Hematopoietic multipotent progenitor cell treated with erythropoietin and hydrocortisone succinate and interleukin-3 and kit ligand, for 17 days (in vitro differentiated cells): ENCODE measurements at places on chromosomes 13 and 19.

DNA sequence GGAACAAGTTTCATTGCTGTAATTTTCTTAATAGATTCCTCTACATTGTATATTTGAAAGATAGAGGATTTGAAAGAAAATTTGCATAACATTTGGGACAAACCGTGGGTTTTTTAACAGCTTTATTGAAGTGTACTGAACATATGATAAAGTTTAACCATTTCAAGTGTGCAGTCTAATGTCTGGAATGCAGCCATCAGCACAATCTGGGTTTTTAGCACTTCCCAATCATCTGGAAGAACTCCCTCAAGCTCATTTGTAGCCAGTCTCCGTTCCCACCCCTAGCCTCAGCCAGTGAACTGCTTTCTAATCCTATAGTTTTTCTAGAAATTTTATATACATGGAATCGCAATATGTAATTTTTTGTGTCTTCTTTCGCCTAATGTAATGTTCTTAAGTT, 12.6 kb downstream of the METTL21C start:
- DNase-seq, result no peak

- DNase-seq, result no peak
Measured at GRCh38 chr19:23554548-23554947, 132.5 kb downstream of the ZNF675 start.

DNA sequence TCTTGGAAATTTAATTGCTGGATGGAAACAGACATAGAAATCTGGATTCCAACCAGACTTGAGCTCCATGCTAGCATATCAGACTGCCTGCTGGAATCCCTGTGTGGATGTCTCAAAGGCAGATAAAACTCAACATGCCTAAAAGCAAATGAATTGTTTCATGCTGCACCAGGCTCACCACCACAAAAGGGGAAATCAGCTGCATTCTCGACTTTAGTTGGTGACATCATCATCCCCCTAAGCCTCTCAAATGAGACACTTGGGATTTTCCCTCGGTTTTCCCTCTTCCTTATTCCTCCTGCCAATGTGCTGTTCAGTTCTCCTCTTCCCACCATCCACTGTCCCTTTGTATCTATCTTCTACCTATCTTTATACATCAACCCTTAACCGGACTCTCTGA, 134.3 kb downstream of the ZDHHC20 start:
- DNase-seq, result no peak

DNA sequence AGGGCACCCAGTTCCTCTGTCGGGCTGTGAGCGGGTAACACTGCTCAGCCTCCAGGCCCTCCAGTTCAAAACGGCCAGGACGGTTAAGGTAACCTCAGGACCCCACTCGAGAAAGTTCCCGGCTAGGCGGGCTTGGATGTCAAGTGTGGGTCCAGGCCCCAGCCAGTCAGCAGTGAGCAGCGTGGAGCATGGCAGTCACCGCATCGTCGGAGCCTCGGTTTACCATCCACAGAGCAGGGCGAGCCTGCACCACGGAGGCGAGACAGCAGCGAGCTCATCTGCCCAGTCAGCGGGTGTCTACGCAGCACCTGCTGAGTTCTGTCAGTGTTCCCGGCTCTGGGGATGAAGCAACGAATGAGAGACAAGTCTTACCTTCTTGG, 8.0 kb upstream of the CNOT3 start:
- DNase-seq, result no peak

- DNase-seq, result no peak
Measured at GRCh38 chr13:50979187-50979586, 69.6 kb downstream of the RNASEH2B start.

DNA sequence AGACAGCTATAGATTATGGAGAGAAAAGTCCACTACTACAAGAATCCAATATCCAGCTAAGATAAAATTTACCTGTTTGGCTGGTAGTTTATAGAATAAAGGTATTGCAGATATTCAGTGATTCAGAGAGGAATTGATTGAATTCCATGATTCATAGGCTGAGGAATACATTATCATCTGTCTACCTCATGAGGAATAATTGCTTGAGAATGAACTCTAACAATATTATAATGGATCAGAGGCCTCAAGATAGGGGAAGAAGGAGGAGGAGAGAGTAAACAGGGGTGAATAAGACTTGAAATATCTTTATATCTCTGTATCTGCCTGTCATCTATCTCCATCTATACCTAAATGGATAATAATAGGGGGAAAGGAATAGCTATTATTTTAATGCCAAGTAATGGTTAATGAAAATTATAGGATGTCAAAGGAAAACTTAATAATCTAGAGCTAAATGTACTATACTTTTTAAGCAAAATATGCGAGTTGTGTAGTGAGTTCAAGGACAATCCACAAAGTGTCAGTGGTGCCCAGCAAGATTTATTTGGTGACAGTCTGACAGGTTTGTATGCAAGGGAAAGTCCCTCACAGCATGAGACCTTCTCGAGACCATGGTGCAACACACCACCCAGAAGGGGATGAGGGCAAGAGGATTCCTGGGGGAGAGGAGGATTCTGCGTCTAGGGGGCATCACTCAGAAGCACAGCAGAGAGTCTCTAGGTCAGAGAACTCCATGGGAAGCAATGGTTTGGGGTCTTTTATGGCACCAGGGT, 224.5 kb downstream of the GPC5 start:
- DNase-seq, result no peak

- no peak for DNase-seq
Measured at GRCh38 chr13:39682788-39683187, 27.3 kb downstream of the COG6 start.

GRCh38 chr19:38265213-38265861, 964 bp downstream of the SPINT2 start:
- no peak for DNase-seq

- DNase-seq, result no peak
Measured at GRCh38 chr13:107375701-107376340, 807.9 kb upstream of the ARGLU1 start.

DNA sequence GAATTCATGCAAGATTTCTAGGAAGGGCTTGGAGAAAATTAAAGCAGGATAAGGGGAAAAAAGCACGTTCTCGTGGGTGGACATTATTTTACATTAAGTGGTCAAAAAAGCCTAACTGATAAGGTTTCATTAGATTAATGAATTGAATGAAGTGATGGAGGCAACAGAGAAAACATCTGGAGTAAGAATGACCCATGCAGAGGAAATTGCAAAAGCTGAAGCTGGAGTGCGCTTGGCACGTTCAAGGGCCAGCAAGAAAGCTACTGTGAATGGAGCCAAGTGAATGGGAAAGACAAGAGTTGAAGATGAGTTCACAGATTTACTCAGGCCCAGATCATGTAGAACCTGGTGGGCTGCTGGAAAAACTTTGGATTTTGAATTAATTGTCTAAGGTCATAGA, 777.9 kb downstream of the DACH1 start:
- no peak for DNase-seq

DNA sequence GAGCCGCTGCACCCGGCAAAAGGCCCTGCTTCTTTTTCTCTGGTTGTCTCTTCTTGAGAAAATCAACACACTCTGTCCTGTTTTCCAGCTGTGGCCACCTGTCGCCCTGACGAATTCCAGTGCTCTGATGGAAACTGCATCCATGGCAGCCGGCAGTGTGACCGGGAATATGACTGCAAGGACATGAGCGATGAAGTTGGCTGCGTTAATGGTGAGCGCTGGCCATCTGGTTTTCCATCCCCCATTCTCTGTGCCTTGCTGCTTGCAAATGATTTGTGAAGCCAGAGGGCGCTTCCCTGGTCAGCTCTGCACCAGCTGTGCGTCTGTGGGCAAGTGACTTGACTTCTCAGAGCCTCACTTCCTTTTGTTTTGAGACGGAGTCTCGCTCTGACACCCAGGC, 17.2 kb downstream of the LDLR start:
- no peak for DNase-seq

DNA sequence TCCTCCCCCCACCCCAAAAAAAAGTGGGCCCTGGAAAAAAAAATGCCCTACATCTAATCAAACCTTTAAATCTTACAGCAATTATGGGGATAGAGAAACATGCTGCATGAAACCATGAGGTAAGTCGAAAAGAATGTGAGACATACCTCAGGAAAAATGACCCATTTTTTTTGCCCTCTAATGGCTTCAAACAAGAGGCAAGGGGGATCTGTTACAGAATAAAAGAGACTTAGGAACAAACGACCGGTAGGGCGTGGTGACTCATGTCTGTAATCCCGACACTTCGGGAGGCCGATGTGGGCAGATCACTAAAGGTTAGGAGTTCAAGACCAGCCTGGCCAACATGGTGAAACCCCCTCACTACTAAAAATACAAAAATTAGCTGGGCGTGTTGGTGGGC, 8.4 kb downstream of the RGL3 start:
- no peak for DNase-seq

DNA sequence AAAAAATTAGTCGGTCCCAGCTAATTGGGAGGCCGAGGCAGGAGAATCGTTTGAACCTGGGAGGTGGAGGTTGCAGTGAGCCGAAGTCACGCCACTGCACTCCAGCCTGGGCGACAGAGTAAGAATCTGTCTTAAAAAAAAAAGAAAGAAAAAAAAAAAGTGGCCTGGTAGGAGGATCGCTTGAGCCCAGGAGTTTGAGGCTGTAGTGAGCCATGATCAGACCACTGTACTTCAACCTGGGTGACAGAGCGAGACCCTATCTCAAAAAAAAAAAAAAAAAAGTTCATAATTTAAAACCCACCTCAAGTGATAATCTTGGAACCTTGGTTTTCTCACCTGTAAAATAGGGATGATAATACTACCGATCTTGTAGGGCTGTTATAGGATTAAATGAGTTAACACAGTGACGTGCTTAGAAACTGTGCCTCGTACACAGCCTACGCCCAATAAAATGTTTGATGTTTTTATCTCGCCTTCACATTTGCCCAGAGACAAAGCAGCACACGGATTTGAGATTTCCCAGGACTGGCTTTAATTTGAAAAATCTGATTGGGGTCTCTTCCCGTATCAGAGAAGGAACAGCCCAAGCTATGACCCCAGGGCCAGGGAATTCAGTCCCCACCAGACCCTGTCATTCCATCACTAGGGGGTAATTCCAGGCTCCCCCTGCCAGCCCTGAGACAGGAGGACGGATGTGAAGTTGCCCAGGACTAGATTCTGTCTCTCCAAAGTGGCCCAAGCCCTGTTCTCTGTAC, 3.6 kb downstream of the SERTAD1 start:
- DNase-seq, result peak; percentile 60

- no peak for DNase-seq
Measured at GRCh38 chr13:84934911-84935310, 864.3 kb downstream of the SLITRK6 start.

- no peak for DNase-seq
Measured at GRCh38 chr19:13164343-13165161, 14.3 kb downstream of the IER2 start.

DNA sequence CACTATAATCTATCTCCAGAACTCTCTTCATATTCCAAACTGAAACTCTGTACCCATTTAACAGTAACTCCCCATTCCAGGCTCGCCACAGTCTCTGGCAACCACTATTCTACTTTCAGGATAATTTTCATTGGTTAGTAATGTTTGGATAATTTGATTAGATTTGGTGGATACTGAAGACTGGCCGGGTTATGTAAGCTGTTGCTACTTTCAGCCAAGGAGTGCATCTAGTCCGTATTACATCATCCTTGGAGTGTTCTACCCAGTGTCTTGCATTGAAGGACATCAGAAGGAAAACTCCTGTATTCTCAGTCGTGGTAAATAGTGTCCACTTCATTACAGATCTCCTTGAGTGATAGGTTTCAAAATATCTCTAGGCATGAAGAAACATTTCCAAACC, 60.5 kb downstream of the PCCA start:
- no peak for DNase-seq

- DNase-seq, result no peak
Measured at GRCh38 chr13:100789481-100789880, 114.9 kb upstream of the TMTC4 start.
